ENCODE measurements at places on chromosomes 3 and 15.

DNA sequence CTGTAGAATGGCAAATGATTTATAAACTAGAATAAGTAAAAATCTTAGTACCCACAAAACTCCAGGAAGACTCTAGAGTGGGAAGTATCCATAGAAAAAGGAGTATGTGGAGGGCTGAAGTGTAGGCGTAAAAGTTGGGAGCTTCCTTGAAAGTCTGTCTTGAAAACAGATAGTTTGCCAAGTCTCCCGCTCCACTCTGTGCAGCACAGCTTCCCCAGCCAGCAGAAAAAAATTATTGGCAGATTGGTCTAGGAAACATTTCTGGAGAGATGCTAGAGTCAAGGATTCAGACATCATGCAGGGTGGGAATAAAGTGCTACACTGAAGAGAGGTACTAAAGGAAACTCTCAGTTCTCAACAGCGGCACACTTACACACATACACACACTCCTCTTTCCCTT is 53.4 kb upstream of the CD200R1L start:
- DNase-seq = no peak

GRCh38 chr3:140505876-140506275 is 172.0 kb upstream of the TRIM42 start:
- DNase-seq = no peak

- no peak for DNase-seq
Measured at GRCh38 chr15:87944050-87944449, 312.5 kb downstream of the NTRK3 start.

DNA sequence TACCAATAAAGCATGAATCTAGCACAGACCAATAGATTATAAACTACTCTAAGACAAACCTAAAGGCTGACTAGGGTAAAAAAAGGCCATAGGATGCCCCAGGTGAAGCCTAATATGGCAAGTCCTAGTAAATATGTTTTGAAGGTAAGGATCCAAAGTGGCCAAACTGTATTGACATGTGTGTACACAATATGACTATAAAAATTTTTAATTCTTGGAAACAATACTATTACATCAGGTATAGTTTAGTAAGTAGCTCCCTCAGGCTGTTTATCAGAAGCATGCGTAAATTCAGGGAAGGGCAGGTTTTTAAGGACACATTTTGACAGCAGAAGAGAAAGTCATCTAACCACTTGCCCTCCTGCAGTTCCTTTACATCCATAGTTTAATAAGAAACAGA is 18.8 kb downstream of the GNB4 start:
- DNase-seq = no peak

GRCh38 chr3:26589678-26590077 is 32.9 kb upstream of the LRRC3B start:
- DNase-seq = no peak

GRCh38 chr3:113896930-113897329 is 50.9 kb upstream of the ZDHHC23 start:
- no peak for DNase-seq

- DNase-seq = no peak
Measured at GRCh38 chr3:119396870-119397269, 66.5 kb downstream of the TMEM39A start.

DNA sequence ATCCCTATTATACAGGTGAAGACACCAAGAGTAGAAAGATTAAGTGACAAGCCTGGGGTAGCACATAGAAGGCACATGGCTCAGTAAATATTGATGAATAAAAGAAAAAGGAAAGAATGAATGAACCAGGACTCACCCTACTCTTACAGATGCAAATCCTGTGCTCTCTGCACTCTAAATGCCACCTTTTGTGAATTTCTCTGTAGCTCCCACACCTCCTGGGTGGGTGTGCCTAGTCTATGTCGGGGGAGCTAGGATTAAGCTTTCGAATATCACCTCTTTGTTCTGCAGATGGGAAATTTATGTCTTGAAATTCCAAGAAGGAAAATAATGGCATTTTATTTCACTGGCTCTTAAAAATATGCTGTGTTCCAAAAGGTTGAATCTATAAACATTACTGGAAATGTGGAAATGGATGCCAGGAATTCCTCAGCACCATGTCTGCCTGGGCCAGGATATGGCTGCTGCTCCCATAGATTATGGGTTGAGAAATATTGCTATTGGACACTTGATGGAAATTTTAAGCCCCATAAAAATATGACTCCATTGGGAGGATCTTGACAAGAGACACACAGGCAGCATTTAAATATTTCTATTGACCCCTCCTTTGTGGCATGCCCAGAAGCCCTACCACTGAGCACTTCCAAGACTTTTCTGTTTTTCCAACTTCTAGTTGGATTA is 43.3 kb downstream of the CCNB2 start:
- no peak for DNase-seq

Measured in activated CD4-positive, alpha-beta T cell treated with anti-CD3 and anti-CD28 coated beads for 48 hours (primary cell).